ENCODE measurements at places on chromosomes 1 and 21.

DNA sequence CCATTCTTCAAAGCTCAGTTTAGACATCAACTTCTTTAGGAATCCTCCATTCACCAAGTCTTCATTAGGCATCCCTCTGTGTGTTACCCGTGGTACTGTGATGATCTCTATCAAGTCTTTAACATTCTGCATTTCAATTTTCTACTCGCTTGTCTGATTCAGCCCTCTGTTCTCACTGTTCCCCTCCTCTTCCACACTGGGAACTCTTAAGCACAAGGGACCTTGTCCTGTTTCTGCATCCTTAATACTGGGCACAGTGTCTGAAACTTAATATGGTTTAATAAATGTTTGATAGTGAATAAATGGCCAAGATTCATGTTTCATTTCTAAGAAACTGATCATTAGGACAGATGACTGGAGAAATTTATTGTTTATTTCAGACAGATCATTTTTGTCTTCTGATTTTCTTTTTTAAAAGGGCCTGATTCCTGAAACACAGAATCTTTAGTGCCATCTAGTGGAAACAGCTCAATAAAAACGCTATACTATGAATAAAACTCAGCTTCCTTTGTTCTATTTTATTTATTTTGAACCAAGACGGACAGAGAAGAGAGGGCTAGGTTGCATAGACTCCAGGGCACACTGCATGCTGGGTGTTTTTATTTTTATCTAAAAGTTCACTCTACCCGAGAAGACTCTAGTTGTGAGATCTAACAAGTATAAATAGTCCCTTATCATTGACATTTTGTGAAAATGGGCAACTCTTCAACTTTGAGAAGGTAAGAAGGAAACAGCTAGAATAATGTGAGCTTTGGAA is 7.0 kb upstream of the TRIM45 start:
- H3K27ac ChIP-seq = no peak overlapping the region
- DNase-seq = peak; percentile 52
- H3K27me3 ChIP-seq = no peaks in the 10 kb centered on the region
- H3K4me3 ChIP-seq = no peak overlapping the region

- no peak overlapping the region for H3K27ac ChIP-seq
- no peaks in the 10 kb centered on the region for H3K36me3 ChIP-seq
Observed at GRCh38 chr1:185345913-185346720, 29.1 kb upstream of the IVNS1ABP start.

- H3K4me1 ChIP-seq = peaks cover 5% of the 10 kb centered on the region
- peaks cover 5% of the 10 kb centered on the region for H3K36me3 ChIP-seq
- no peaks in the 10 kb centered on the region for H3K27me3 ChIP-seq
- no peak for DNase-seq
- H3K27ac ChIP-seq = peak overlapping the region; percentile 23
Observed at GRCh38 chr1:3905953-3906671, 6.0 kb upstream of the C1orf174 start.

DNA sequence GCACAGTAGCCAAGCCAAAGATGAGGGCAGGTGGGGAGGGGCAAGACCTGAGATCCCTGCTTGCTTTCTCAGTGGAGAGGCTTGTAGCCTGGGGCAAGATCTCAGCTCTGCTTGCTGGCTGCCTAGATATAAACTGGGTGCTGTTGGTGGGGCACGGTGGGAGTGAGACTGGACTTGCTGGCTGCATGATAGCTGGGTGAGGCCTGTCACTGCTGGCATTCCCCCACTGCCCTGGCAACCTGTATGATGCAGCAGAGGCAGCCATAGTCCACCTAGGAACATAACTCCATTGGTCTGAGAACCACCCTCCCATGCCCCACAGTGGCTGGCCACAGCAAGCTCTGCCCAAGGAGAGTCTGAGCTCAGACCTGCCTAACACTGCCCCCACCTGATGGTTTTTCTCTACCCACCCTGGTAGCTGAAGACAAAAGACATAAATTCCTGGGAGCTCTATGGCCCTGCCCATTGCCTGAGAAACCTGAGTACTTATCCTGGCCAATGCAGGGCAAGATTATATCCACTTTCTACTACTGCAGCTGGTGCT is 261.9 kb upstream of the DEPDC1 start:
- H3K4me3 ChIP-seq = no peak overlapping the region
- no peaks in the 10 kb centered on the region for H3K27me3 ChIP-seq
- H3K36me3 ChIP-seq = no peaks in the 10 kb centered on the region
- no peak for DNase-seq
- H3K27ac ChIP-seq = no peak overlapping the region

GRCh38 chr1:76136894-76137293 is 62.3 kb downstream of the ST6GALNAC3 start:
- no peaks in the 10 kb centered on the region for H3K27me3 ChIP-seq
- no peak for DNase-seq
- no peak overlapping the region for H3K4me3 ChIP-seq
- no peaks in the 10 kb centered on the region for H3K36me3 ChIP-seq
- peaks cover 4% of the 10 kb centered on the region for H3K4me1 ChIP-seq

GRCh38 chr1:115084902-115085511 is 4.3 kb downstream of the TSPAN2 start:
- no peaks in the 10 kb centered on the region for H3K4me1 ChIP-seq
- no peak overlapping the region for H3K27ac ChIP-seq
- peaks cover 17% of the 10 kb centered on the region for H3K27me3 ChIP-seq
- no peak for DNase-seq

- DNase-seq = no peak
- no peaks in the 10 kb centered on the region for H3K36me3 ChIP-seq
- no peak overlapping the region for H3K4me3 ChIP-seq
Observed at GRCh38 chr1:218462587-218462986, 117.5 kb downstream of the TGFB2 start.

DNA sequence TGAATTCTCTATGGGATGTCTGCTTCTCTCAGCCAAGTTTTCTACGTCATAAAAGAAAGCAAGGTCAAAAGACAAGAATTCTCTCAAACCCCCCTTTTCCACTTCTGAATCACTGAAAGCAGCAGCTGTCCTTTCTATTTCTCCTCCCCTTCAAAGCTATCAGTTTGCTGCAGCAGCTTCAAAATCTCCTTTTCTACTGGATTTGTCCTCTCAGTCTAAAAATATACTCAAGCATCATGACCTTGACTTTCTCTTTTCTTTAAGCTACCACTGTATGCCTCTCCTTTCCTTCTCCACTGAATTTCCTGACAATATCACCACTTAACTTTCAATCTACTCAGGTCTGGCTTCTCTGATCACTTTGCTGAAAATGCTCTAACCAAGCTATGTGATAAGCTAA is 1.9 kb downstream of the WDR64 start:
- peak overlapping the region; percentile 0 for H3K27ac ChIP-seq
- DNase-seq = no peak
- H3K4me3 ChIP-seq = no peak overlapping the region
- peaks cover 6% of the 10 kb centered on the region for H3K36me3 ChIP-seq
- H3K27me3 ChIP-seq = no peaks in the 10 kb centered on the region
